Heart right ventricle (tissue), 16 donors: ENCODE measurements at places on chromosomes 7 and 10. TPM values are rescaled to one million over a fixed set of nuclear protein-coding genes. Genes with fewer than 3 reads are reported as not detected.

The TET1 gene
- total RNA-seq = 3.9 TPM

The GDF2 gene
- total RNA-seq = not detected

The PRF1 gene
- 1.3 TPM for total RNA-seq

The VPS26A gene
- total RNA-seq = 37.4 TPM

The SLC26A4 gene
- 0.23 TPM for total RNA-seq

The FKBP14 gene
- 14.0 TPM for total RNA-seq

The SPAM1 gene
- total RNA-seq = not detected

The LEP gene
- total RNA-seq = 0.10 TPM

GRCh38 chr7:50185951-50186682 is 93.1 kb upstream of the ZPBP start:
- H3K27me3 ChIP-seq = no peaks in the 10 kb centered on the region
- H3K4me1 ChIP-seq = no peaks in the 10 kb centered on the region
- H3K27ac ChIP-seq = no peak overlapping the region
- no peaks in the 10 kb centered on the region for H3K36me3 ChIP-seq

- peaks cover 6% of the 10 kb centered on the region for H3K36me3 ChIP-seq
- no peak overlapping the region for H3K4me3 ChIP-seq
- no peak overlapping the region for H3K27ac ChIP-seq
- DNase-seq = no peak
These were observed 4.4 kb downstream of the SMIM30 start for GRCh38 chr7:113113912-113114311.

GRCh38 chr10:7243873-7244272 is 167.0 kb downstream of the SFMBT2 start:
- DNase-seq = no peak
- no peaks in the 10 kb centered on the region for H3K4me1 ChIP-seq
- no peak overlapping the region for H3K4me3 ChIP-seq
- no peaks in the 10 kb centered on the region for H3K27me3 ChIP-seq
- no peak overlapping the region for H3K27ac ChIP-seq

DNA sequence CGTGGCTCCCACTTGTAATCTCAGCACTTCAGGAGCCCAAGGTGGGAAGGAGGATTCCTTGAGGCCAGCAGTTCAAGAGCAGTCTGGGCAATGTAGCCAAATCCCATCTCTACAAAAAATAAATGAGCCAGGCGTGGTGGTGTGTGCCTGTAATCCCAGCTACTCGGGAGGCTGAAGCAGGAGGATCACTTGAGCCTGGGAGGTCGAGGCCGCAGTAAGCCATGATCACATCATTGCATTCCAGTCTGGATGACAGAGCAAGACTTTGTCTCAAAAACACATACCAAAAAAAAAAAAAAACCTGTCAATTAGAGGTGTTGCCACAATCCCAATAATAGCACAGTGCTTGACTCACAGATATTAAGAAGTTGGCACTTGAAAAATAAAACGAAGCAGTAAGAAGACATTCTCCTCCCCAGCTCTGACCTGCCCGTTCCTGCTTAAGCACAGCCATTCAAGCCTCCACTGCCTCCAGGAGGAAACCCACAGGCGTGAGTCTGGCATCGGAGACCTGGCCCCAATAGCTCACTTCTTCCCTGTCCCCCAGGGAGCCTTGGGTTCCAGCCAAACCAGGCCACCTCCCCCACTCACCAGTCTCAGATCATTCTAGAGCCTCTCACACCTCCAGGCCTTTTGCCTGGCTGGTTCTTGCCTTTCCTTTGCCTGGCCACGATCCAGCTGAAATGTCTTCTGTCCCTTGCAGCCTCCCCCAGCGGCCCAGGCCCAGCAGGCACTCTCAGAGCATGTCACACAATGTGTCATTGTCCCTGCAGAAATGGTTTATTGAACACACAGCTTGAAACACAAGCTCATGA is 45.3 kb upstream of the GTF2I start:
- H3K36me3 ChIP-seq = no peaks in the 10 kb centered on the region
- H3K27me3 ChIP-seq = no peaks in the 10 kb centered on the region
- peak overlapping the region; percentile 11 for H3K27ac ChIP-seq
- no peaks in the 10 kb centered on the region for H3K4me1 ChIP-seq
- H3K4me3 ChIP-seq = no peak overlapping the region

DNA sequence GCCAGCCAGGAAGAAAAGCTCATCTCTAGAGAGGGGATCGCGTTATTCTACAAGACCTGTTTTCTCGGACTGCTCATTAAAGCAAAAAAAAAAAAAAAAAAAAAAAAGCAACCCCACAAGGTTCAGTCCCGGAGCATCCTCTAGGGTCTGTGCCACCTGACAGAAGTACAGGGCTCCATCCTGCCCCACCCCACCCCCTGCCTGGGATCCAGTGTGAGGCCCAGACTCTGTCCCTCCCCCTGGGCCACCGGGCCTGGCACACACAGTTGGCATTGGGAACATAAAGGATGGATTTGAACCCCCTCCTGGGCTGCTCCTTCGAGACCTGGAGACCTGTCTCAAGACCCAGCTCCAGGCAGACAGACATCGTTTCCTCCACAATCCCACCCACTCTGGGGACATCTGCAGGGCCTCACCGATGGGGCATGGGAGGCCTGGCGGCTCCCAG is 688 bp downstream of the ORAI2 start:
- peaks cover 20% of the 10 kb centered on the region for H3K4me1 ChIP-seq
- H3K4me3 ChIP-seq = peak overlapping the region; percentile 67
- peak overlapping the region; percentile 79 for H3K27ac ChIP-seq
- no peak for DNase-seq
- H3K36me3 ChIP-seq = no peaks in the 10 kb centered on the region

- H3K4me1 ChIP-seq = no peaks in the 10 kb centered on the region
- H3K27me3 ChIP-seq = peaks cover 15% of the 10 kb centered on the region
- H3K36me3 ChIP-seq = no peaks in the 10 kb centered on the region
- no peak for DNase-seq
These were observed 423.9 kb downstream of the GLRX3 start for GRCh38 chr10:130560116-130560515.

GRCh38 chr10:20995123-20995987 is 98.2 kb upstream of the NEBL start:
- no peak overlapping the region for H3K27ac ChIP-seq
- H3K4me1 ChIP-seq = peaks cover 7% of the 10 kb centered on the region
- no peak for DNase-seq
- H3K4me3 ChIP-seq = no peak overlapping the region

GRCh38 chr7:132321387-132321786 is 254.9 kb downstream of the PLXNA4 start:
- no peaks in the 10 kb centered on the region for H3K27me3 ChIP-seq
- no peaks in the 10 kb centered on the region for H3K4me1 ChIP-seq
- H3K36me3 ChIP-seq = no peaks in the 10 kb centered on the region
- no peak overlapping the region for H3K4me3 ChIP-seq
- no peak for DNase-seq

DNA sequence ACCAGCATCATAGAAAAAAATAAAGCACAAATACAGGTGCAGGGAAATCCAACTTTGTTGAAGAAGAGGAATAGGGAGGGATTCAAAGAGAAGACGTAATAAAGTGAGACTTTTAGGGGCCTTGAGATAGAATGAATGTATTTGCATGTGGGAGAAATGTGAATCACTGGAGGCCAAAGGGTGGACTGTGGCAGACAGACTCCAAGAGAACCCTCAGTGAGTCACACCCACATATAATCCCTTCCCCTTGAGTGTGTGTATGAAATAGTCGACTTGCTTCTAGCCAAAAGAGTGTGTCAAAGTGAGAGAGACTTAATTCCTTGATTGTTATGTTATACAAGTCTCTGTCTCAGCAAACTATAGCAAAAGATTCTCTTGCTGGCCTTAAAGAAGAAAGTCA is 101.3 kb upstream of the GHITM start:
- no peak overlapping the region for H3K27ac ChIP-seq
- H3K27me3 ChIP-seq = no peaks in the 10 kb centered on the region
- no peaks in the 10 kb centered on the region for H3K4me1 ChIP-seq
- no peaks in the 10 kb centered on the region for H3K36me3 ChIP-seq

- H3K27me3 ChIP-seq = no peaks in the 10 kb centered on the region
- peaks cover 40% of the 10 kb centered on the region for H3K4me1 ChIP-seq
- peak; percentile 67 for DNase-seq
- no peaks in the 10 kb centered on the region for H3K36me3 ChIP-seq
These were observed 500 bp downstream of the CUL1 start for GRCh38 chr7:148699024-148699781.

- H3K4me3 ChIP-seq = no peak overlapping the region
- H3K36me3 ChIP-seq = peaks cover 20% of the 10 kb centered on the region
- peak; percentile 64 for DNase-seq
- peak overlapping the region; percentile 84 for H3K27ac ChIP-seq
These were observed 35.9 kb downstream of the SVIL start for GRCh38 chr10:29598851-29599311.

- no peak for DNase-seq
- H3K4me3 ChIP-seq = no peak overlapping the region
- H3K27me3 ChIP-seq = no peaks in the 10 kb centered on the region
- no peak overlapping the region for H3K27ac ChIP-seq
- peaks cover 14% of the 10 kb centered on the region for H3K36me3 ChIP-seq
These were observed 5.3 kb upstream of the DEPP1 start for GRCh38 chr10:44983895-44984278.

DNA sequence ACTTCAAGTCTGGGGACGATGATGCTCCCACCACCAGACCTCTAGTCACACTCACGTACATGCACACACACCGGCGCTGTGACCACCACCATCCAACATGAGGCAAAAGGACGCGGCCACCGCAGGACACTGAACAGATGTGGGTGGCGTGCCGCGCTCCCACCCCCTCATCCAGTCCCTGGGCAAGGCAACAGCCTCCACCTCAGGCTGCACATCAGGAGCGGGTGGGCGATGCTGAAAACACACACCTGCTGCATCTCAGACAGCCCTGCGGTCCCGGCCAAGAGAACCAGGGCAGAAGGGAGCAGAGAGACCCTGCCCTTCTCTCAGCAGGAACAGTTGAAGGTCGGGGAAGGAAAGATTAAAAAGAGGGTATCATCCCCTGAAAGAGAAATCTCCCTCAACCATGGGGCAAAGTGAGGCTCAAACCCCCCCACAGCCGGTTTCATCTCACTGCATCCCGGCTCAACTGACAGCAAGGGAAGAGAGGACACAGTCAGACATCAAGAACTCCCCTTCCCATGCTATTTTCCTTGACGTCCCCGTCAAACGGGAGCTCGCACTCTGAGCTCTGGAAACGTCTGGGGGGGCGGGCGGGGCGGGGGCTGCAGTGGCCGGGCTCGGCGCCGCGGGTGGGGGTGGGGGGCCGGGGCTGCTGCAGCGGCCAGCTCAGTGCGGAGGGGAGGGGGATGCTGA is 1.1 kb downstream of the CAMK2G start:
- peaks cover 47% of the 10 kb centered on the region for H3K4me1 ChIP-seq
- H3K36me3 ChIP-seq = no peaks in the 10 kb centered on the region
- peak overlapping the region; percentile 84 for H3K4me3 ChIP-seq

DNA sequence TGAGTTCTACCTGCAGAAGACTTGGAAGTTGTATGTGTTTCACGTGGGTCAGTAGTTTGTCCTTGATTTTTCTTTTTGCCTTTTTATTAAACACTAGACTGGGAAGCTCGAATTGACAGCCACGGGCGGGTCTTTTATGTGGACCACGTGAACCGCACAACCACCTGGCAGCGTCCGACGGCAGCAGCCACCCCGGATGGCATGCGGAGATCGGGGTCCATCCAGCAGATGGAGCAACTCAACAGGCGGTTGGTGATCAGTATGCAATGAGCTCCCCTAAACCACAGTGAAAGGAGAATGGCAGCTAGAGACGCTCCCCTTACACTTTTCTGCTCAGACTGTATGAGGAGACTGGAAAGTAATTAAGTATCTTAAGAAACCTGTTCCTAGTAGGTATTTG is 126.7 kb upstream of the STK17A start:
- no peaks in the 10 kb centered on the region for H3K27me3 ChIP-seq
- H3K36me3 ChIP-seq = no peaks in the 10 kb centered on the region
- no peaks in the 10 kb centered on the region for H3K4me1 ChIP-seq

DNA sequence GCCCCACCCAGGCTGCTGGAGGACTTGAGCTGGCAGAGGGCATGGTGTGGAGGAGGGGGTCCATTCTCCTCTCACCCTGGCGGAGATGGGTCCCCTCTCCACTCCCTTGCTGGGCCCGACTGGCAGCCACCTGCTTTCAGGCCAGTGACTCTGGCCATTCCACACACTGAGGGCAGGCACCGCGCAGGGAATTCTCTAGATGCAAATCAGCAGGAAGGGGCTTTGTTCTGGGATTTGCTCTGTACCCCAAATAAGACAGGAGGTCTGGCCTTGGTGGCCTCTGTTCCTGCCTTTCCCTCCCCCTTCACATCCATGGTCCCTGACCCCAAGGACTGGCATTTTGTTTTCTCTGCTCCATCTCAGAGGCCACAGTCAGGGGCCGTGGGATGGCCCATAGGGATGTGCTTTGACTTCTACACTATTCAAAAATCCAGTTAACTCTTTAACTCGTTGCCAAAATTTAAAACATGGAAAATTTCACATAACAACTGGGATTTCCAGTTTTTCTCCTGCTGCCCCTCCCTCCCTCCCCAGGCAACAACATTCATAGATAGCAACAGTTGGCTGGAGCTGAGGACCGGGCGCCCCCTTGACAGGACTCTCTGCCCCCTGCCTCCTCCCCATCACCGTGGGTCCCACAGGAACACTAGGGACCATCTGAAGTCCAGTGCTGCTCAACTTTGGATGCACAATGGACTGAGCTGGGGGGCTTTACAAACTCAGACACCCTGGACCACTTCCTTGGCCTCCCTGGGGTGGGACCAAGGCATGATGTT is 33.9 kb downstream of the PPIF start:
- no peak overlapping the region for H3K4me3 ChIP-seq
- H3K27me3 ChIP-seq = no peaks in the 10 kb centered on the region
- DNase-seq = no peak
- H3K36me3 ChIP-seq = peaks cover 23% of the 10 kb centered on the region
- H3K4me1 ChIP-seq = peaks cover 33% of the 10 kb centered on the region
- peak overlapping the region; percentile 77 for H3K27ac ChIP-seq

DNA sequence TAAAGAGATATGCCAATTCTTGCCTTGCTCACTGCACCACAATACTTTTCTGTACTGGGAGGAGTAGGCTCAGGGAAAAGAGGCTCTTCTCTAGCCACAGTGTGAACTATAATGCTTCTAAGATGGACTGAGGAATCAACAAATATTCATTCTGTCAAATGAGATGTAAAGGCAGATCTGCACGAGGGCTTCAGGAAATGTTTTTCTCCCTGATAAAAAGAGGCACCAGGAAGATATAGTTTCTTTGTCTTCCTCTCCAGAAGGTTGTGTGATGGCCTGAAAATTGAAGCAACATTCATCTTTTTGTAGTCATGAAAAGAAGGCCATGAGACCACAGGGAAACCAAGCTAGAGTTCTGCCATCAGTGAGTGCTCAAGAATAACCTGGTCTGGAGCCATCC is 79.1 kb upstream of the NME8 start:
- no peak overlapping the region for H3K27ac ChIP-seq
- no peaks in the 10 kb centered on the region for H3K36me3 ChIP-seq
- H3K27me3 ChIP-seq = no peaks in the 10 kb centered on the region
- no peak overlapping the region for H3K4me3 ChIP-seq
- H3K4me1 ChIP-seq = no peaks in the 10 kb centered on the region
- DNase-seq = no peak
